Substantia nigra (tissue), 51 donors: ENCODE measurements at places on chromosomes 6 and 20.
A peak's percentile ranks its signal among the peaks of the same experiment; 100 is the strongest.

DNA sequence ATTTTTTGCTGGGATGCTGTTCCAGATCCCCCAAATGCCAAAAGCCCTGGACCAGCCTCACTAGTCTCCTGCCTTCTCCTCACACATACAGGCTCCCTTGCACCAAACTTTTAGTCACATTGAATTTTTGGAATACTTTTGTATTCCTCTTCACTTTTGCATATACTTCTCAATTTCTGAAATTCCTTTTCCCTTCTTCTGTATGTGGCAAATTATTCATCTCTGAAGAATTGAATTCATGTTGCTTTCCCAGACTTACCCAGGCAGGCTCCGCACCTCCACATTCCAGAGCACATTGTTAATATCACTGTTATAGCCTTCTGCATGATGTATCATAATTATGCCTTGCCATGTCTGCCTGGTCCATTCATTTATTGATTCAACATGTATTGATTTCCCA is 255.3 kb upstream of the POU3F2 start:
- DNase-seq = no peak

- DNase-seq = peak; percentile 41
These were observed 42.2 kb upstream of the FOXP4 start for GRCh38 chr6:41503827-41504465.

GRCh38 chr6:17475606-17476244 is 82.3 kb downstream of the CAP2 start:
- DNase-seq = no peak

- no peak for DNase-seq
These were observed 258.3 kb upstream of the PMEPA1 start for GRCh38 chr20:57968120-57968519.

- no peak for DNase-seq
These were observed 133.7 kb downstream of the PXDC1 start for GRCh38 chr6:3617681-3618311.

- DNase-seq = no peak
These were observed 19.5 kb upstream of the ASXL1 start for GRCh38 chr20:32338665-32339064.

- DNase-seq = no peak
These were observed 443.0 kb downstream of the COL12A1 start for GRCh38 chr6:74762841-74763240.

DNA sequence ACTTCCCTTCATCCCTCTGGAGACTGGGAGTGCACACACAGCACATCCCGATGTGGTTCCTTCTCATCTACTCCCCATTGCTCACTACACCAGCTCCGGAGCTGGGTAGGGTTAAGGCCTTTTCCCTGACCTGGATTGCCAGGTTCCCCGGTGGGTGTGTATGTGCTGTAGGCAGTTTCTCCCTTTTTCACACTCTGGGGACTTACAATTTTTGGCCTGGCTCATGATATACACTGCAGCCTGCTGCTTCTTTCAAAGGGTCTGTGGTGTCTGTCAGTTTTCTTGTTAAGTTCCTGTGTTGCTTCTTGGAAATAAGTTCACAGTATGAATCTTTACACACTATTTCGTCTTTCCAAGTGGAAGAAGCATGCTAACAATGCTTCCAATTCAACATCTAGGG is 405.5 kb downstream of the UTRN start:
- no peak for DNase-seq

GRCh38 chr6:69069881-69070280 is 434.8 kb downstream of the ADGRB3 start:
- DNase-seq = no peak

- DNase-seq = peak; percentile 34
These were observed 20.7 kb downstream of the GTPBP2 start for GRCh38 chr6:43608310-43608763.

GRCh38 chr6:66556936-66557335 is 849.9 kb upstream of the EYS start:
- DNase-seq = no peak

GRCh38 chr6:142395266-142395665 is 93.5 kb downstream of the ADGRG6 start:
- DNase-seq = no peak

GRCh38 chr6:113067612-113068275 is 720.6 kb downstream of the RFPL4B start:
- no peak for DNase-seq

GRCh38 chr6:116277124-116277523 is 2.6 kb downstream of the TSPYL1 start:
- no peak for DNase-seq

- DNase-seq = no peak
These were observed 621.9 kb downstream of the GRIK2 start for GRCh38 chr6:102015431-102015830.

GRCh38 chr6:158361068-158361467 is 48.8 kb downstream of the TULP4 start:
- DNase-seq = no peak

GRCh38 chr6:291697-292505 is at the start of gene DUSP22:
TSS of gene DUSP22 (plus strand) at chr6:292487. CDS start at chr6:292540, 53 bp downstream.
- DNase-seq = no peak

- no peak for DNase-seq
These were observed 862 bp downstream of the UCKL1 start for GRCh38 chr20:63955281-63955826.

DNA sequence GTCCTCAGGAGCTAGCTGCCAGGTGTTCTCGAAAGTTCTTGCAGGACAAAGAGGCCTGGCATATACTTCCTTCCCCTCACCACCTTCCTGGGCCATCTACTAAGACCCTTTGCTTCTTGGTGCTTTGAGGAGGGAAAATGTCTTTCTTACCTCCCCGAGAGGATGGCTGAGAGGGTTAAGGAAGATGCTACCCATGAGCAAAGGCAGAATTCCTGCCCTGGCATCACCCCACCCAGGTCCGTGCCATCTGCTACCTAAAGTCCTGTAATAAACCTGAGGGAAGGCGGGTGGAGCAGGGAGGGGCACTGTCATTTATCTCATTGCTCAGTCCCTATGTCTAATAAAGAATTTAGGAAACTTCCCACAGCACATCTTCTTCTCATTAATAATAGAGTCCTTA is 16.2 kb downstream of the GFOD1 start:
- no peak for DNase-seq

DNA sequence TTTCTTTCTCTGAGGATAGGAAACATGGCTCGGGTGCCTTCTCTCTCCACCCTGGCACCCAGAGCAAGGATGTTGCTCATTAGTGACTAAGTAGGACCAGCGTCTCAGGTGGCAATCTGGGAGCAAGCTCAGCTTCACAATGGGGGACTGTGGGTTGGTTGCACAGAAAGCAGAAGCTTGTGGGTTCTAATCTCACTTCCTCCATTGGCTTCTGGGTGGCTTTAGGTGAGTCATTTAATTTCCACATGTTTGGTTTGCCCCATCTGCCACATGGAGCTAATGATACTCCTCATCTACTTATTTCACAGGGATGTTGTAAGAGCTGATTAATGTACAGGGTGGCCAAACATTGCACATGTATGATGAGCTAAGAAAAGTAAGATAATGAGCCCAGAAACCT is 54.8 kb upstream of the AKIRIN2 start:
- DNase-seq = no peak

- no peak for DNase-seq
These were observed 45.6 kb upstream of the SMLR1 start for GRCh38 chr6:130781557-130781956.

GRCh38 chr6:16883414-16883813 is 122.2 kb upstream of the ATXN1 start:
- DNase-seq = no peak

DNA sequence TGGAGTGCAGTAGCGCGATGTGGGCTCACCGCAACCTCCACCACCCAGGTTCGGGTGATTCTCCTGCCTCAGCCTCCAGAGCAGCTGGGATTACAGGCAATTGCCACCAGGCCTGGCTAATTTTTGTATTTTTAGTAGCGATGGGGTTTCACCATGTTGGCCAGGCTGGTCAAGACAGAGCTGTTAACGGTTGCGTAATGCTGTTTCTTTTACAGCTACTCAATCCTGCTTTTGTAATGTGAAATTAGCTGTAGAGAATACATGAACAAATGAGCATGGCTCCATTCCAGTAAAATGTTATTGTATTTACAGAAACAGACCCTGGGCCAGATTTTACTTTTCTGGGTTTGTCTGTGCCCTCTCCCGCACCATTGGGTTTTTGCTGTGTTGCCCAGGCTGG is 1.9 kb downstream of the PNLDC1 start:
- no peak for DNase-seq

GRCh38 chr6:15744818-15745402 is 82.1 kb upstream of the DTNBP1 start:
- no peak for DNase-seq

DNA sequence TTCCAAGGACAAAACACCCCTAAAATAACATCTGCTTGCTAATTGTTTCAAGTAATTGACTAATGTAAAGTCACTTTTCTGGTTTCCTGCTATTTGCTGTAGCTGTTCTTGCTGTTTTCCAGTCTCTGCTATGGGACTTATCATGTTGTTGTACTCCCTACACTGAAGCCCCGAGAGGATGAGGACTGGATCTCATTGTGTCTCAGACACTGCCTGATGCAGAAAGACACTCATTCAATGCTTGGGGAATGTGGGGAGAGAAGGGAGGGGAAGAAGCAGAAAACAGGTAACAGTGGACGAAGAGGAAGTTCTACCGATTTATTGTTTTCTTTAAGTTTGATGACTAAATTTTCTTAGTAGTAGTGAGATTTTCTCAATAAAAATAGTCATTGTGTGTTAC is 79.8 kb downstream of the DOK5 start:
- DNase-seq = no peak

DNA sequence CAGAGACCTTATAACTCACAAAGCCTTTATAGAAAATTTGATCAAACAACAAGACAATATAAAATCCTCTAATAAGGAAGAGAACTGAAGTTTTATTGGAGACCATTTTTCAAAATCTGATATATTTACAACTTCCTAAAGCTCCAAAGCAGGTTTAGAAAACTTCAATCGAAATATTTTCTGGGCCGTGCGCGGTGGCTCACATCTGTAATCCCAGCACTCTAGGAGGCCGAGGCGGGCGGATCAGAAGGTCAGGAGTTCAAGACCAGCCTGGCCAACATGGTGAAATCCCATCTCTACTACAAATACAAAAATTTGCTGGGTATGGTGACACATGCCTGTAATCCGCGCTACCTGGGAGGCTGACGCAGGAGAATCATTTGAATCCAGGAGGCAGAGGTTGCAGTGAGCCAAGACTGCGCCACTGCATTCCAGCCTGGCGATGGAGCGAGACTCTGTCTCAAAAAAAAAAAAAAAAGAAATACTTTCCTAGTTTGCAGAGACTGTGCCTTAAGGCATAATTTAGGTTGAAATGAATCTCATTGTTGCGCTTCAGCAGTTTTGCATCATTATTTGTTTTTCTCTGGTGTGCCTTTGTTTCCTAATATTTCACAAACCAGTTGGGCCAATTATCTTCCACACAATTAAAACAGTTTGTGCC is 60.6 kb upstream of the ASIP start:
- no peak for DNase-seq

GRCh38 chr20:38630727-38631126 is 29.1 kb downstream of the ARHGAP40 start:
- DNase-seq = no peak

- DNase-seq = no peak
These were observed 44.5 kb downstream of the ATG5 start for GRCh38 chr6:106281088-106281487.

GRCh38 chr6:161057103-161058091 is 65.8 kb downstream of the MAP3K4 start:
- no peak for DNase-seq

GRCh38 chr6:20564269-20564668 is 30.0 kb downstream of the CDKAL1 start:
- no peak for DNase-seq
